Central memory CD4-positive, alpha-beta T cell (primary cell): ENCODE measurements at places on chromosomes 3 and 15.

DNA sequence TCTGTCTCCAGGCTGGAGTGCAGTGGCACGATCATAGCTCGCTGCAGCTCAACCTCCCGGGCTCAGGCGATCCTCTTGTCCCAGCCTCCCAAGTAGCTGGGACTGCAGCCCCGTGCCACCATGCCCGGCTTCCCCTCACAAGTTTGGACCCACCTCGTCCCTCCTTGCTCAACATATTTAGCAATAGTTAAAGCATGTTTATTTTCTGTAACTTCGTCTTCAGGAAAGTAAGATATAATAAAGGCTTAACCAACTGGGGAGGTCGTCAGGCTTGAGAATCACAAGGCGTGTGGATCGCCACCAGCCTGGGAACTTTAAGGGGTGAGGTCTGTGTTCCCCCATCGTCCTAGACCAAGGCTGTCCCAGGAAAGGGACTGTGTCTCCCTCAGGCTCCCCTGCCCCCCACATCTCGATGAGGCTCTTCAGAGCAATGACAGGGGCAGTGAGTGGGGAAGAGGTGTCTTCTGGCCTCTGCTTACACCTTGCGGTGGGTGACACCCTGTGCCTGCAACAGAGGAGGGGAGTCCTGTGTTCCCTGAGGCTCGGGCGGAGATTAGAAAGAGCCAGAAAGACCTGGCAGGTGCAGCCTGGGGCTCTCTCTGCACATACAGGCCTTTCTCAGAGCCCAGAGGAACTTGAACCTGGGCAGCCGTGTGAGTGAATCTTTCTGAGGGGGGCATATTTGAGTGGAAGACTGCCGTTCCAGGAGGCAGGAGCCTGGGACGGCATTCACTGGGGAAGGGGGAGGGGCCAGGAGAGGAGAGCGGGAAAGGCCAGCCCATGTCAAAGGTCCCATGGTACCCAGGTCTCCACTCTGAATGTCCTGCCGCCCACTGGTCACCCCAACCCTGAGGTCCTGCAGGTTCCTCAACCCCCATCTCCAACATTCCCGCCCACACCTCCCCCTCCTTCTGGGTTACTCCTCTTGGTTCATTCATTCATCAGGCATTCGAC is 152.3 kb downstream of the SMAD6 start:
- no peak for DNase-seq

DNA sequence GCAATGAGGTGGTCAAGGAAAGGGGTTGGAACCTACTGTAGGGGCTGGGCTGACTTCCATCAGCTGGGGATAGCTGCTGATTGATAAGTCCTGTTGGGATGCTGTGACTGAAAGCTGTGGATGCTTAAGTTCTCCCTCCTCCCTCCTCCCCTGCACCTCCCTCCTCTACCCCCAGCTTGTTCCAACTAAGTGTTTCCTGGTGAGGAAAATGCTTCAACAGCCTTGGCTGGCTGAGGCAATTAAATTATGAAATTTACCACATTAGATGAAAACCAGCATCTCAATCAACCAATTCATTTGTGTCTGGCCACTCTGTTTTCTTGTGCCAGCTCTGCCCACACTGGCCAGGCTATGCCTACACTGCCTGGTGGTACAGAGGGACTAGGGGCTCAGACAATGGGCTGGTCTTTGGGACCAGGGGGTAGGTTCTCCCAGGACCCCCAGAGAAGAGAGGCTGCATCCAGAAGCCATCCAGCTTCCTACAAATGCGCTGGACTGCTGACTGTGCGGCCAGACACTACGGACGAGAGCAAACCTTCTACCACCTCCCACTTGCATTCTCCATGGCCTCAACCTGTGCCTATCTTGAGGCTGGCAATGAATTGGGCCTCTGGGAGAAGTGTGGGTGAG is 2.5 kb downstream of the KLHL25 start:
- DNase-seq, result no peak

DNA sequence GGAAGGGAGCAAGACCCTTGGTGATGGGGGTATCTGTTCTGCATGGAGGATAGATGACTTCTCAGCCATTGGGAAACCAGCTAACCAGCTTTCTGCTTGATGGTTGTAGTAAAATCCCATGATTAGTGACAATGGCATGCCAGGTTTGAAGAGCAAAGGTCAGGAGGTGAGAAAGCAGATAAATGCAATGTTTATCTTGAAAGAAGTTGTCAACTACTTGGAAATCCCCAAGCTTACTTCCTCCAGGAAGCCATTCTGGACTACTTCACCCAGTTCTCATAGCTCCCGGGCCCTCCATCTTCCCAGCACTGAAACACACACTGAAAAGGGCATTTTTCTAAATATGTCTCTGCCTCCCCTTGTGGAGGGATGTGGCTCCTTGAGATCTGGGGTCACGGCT is 51.3 kb downstream of the SMAD3 start:
- DNase-seq, result peak; percentile 21

- DNase-seq, result no peak
These were observed 234.8 kb upstream of the WNT5A start for GRCh38 chr3:55721716-55722484.

GRCh38 chr3:159724627-159725026 is 264.0 kb upstream of the IL12A start:
- DNase-seq, result no peak

- DNase-seq, result no peak
These were observed 106.3 kb downstream of the SMAD6 start for GRCh38 chr15:66808181-66808824.

GRCh38 chr15:76340198-76340802 is 3.7 kb downstream of the ISL2 start:
- DNase-seq, result no peak

GRCh38 chr15:74397239-74398068 is 30.0 kb upstream of the CYP11A1 start:
- no peak for DNase-seq

- no peak for DNase-seq
These were observed 30.1 kb downstream of the BOC start for GRCh38 chr3:113241292-113242095.

DNA sequence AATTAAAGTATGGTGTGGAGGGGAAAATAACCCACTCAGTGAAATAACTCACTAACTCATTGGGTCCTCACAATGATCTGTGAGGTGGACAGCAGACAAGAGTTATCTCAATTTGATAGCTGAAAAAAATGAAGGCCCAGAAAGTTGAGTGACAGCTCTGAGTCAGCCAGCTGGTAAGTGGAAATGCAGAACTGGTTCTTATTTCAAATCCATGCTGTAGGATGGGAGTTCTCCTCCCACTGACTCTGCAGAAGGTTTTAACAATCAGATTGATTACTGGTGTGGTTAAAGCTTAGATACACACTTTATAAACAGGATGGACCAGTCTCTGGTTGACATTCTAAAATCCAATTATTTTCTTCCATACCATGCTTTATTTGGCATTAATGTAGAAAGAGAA is 87.0 kb upstream of the LMOD3 start:
- DNase-seq, result no peak
